ENCODE measurements at places on chromosomes 4 and X. TPM values are rescaled to one million over a fixed set of nuclear protein-coding genes. Genes with fewer than 3 reads are reported as not detected.
A peak's percentile ranks its signal among the peaks of the same experiment; 100 is the strongest.

GRCh38 chr4:76518241-76518640 is 83.2 kb downstream of the SHROOM3 start:
- H3K27me3 ChIP-seq: no peaks in the 10 kb centered on the region
- no peaks in the 10 kb centered on the region for H3K36me3 ChIP-seq
- no peak for DNase-seq
- H3K4me1 ChIP-seq: no peaks in the 10 kb centered on the region

GRCh38 chr4:172104539-172104938 is 291.3 kb downstream of the GALNTL6 start:
- no peaks in the 10 kb centered on the region for H3K27me3 ChIP-seq
- no peaks in the 10 kb centered on the region for H3K4me1 ChIP-seq
- H3K27ac ChIP-seq: no peak overlapping the region
- H3K4me3 ChIP-seq: no peak overlapping the region

- H3K4me1 ChIP-seq: peaks cover 15% of the 10 kb centered on the region
- H3K4me3 ChIP-seq: no peak overlapping the region
- no peaks in the 10 kb centered on the region for H3K36me3 ChIP-seq
- no peak for DNase-seq
Observed at GRCh38 chr4:169189372-169189771, 81.4 kb downstream of the SH3RF1 start.

- no peak for DNase-seq
- no peaks in the 10 kb centered on the region for H3K27me3 ChIP-seq
- H3K4me1 ChIP-seq: no peaks in the 10 kb centered on the region
- H3K4me3 ChIP-seq: no peak overlapping the region
- no peak overlapping the region for H3K27ac ChIP-seq
- no peaks in the 10 kb centered on the region for H3K36me3 ChIP-seq
Observed at GRCh38 chr4:144634978-144635747, 10.8 kb upstream of the HHIP start.

DNA sequence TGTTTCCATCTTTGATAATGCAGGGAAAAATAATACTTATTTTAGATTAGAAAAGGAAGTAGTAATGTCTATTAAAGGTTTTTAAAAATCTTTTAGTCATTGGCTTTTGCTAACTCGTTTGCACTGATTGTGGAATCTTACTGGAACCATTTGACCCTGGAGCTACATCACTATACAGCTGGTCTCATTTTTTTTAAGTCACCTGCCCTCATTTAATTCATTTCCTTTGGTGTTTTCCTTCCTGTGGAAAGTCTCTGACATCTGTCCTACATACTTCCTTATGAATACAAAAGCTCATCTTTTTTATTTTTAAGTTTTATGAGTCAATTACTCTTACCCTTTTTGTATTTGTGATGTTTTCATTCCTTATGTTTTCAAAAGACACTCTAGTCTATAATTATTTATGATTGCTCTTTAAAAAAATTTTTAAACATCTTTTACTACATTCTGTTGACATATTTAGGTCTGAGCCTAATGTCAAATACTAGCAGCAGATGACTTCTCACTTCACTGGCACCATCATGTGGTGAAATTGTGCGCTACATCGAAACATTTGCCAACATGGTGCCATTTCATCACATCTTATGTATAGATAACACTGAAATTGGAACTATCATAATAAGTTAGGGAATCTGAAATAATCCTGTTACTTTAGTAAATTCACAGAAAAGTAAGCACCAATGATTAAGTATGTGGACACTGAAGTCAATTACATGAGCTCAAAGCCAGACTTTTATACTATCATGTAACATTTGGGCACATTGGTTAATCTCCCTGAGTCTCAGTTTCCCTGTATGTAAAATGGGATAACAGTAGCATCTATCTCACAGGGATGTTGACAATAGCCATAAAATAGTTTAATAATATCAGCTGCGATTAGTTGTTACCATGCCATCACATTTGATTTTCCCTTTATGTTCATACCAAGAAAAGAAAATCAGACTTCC is 9.4 kb upstream of the MMAA start:
- H3K4me3 ChIP-seq: no peak overlapping the region
- H3K27ac ChIP-seq: no peak overlapping the region
- no peaks in the 10 kb centered on the region for H3K27me3 ChIP-seq

- no peaks in the 10 kb centered on the region for H3K36me3 ChIP-seq
- no peak for DNase-seq
- no peak overlapping the region for H3K4me3 ChIP-seq
- no peak overlapping the region for H3K27ac ChIP-seq
Observed at GRCh38 chrX:40385682-40386081, 195.1 kb upstream of the ATP6AP2 start.

GRCh38 chrX:49040376-49040955 is 2.7 kb downstream of the TFE3 start:
- peaks cover 4% of the 10 kb centered on the region for H3K4me1 ChIP-seq
- no peaks in the 10 kb centered on the region for H3K27me3 ChIP-seq
- peak overlapping the region; percentile 54 for H3K27ac ChIP-seq

- no peak overlapping the region for H3K4me3 ChIP-seq
Observed at GRCh38 chrX:44225667-44226066, 117.8 kb downstream of the EFHC2 start.

DNA sequence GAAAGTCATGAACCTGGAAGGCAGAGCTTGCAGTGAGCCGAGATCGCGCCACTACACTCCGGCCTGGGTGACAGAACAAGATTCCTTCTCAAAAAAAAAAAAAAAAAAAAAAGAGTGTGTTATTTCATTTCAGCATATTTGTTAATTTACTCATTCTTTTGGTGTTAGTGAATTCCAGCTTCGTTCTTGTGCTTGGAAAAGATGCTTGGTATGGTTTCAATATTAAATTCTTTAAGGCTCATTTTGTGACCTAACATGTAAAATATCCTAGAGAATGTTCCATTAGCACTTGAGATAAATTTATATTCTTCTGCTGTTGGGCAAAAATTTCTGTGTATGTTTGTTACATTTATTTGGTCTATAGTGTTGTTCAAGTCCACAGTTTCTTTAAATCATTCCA is 66.8 kb downstream of the SPIN3 start:
- H3K27ac ChIP-seq: no peak overlapping the region
- peaks cover 4% of the 10 kb centered on the region for H3K27me3 ChIP-seq
- no peak overlapping the region for H3K4me3 ChIP-seq
- no peaks in the 10 kb centered on the region for H3K4me1 ChIP-seq
- DNase-seq: no peak

- H3K27ac ChIP-seq: no peak overlapping the region
- H3K4me1 ChIP-seq: no peaks in the 10 kb centered on the region
- H3K4me3 ChIP-seq: no peak overlapping the region
- H3K36me3 ChIP-seq: no peaks in the 10 kb centered on the region
- no peak for DNase-seq
- no peaks in the 10 kb centered on the region for H3K27me3 ChIP-seq
Observed at GRCh38 chrX:132594129-132594528, 105.3 kb upstream of the MBNL3 start.

DNA sequence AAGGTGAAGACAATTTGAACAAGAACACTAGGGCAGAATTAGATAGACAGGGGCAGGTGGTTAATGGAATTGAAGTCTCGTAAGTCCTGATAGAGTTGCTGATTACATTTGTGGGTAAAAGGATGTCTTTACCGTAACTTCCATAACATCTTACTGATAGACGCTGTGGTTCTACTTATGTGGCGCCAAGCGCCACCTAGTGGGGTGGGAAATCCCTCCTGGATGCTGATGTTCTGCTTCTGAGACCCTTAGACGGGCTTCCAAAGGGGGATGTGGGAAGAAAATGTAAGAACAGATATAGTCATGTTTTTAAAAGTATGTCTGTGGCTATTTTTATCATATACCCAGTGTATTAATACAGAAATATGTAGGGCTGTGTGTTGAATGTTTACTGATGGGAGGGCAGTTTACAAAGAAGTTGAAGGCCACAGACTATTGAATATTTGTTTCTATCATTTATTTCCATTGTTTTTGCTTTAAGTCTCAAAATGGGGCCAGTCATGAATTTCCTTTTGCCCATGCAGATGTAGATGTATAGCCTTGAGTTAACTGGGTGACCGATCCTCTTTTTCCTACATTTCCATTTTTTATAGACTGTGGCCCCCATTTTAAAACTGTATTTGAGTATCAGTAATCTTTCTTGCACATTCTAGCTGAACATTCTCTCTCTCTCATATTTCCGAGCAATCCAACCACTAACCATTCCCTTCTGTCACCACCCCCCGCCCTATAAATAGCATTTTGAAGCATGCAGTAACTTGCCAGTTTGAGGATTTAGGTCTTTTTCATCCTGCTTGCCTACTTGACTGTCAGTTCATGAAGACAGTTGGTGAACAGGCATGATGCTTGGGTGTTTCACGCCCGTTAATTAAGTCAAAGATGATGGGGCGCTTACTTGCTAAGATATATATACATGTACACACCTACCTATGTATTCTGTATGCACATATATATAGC is 12.1 kb upstream of the TLR8 start:
- H3K36me3 ChIP-seq: no peaks in the 10 kb centered on the region
- H3K27ac ChIP-seq: no peak overlapping the region
- no peak for DNase-seq
- H3K4me1 ChIP-seq: no peaks in the 10 kb centered on the region
- no peaks in the 10 kb centered on the region for H3K27me3 ChIP-seq

- H3K4me3 ChIP-seq: no peak overlapping the region
- H3K36me3 ChIP-seq: no peaks in the 10 kb centered on the region
- no peak overlapping the region for H3K27ac ChIP-seq
- no peaks in the 10 kb centered on the region for H3K4me1 ChIP-seq
- H3K27me3 ChIP-seq: no peaks in the 10 kb centered on the region
Observed at GRCh38 chr4:68176500-68176899, 46.8 kb upstream of the TMPRSS11F start.

DNA sequence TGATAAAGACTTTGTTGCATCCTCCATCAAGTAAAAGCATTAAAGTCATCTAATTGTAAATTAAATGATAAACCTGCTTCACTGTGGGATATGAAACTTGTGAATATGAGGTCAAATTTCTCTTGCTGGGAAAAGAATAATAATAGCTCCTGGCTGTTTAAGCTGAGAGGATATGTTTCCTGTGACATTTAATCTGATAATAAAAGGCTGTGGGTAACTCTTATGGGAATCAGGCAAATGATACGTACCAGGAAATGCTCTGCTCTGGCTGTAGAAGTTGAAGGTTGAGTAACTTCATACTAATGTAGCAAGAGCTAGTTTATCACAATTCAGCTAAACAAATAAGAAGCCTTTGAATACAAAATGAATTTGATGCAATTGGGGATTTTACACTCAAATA is 574.6 kb downstream of the RAPGEF2 start:
- DNase-seq: no peak
- H3K4me3 ChIP-seq: no peak overlapping the region
- H3K4me1 ChIP-seq: peaks cover 4% of the 10 kb centered on the region
- no peak overlapping the region for H3K27ac ChIP-seq
- H3K27me3 ChIP-seq: no peaks in the 10 kb centered on the region

DNA sequence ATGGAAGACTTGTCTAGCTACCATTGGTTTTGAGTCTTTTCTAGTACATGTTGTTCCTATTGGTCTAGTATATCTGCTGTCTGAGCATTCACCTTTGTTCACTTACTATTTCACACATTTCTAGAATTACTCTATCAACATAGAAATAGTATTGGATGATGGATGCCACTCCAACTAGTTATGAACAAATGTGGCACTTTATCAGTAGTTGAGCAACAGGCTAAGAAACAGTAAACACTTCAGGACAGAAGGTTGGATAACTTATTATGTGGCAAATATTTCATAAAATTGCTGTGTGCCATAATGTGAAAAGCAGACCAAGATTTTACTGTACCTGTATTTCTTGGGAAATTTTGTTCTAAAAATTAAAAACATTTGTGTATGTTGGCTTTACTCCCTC is 42.4 kb upstream of the GLRA3 start:
- DNase-seq: no peak
- no peaks in the 10 kb centered on the region for H3K36me3 ChIP-seq
- no peak overlapping the region for H3K4me3 ChIP-seq
- H3K27me3 ChIP-seq: no peaks in the 10 kb centered on the region
- no peak overlapping the region for H3K27ac ChIP-seq
- H3K4me1 ChIP-seq: no peaks in the 10 kb centered on the region

DNA sequence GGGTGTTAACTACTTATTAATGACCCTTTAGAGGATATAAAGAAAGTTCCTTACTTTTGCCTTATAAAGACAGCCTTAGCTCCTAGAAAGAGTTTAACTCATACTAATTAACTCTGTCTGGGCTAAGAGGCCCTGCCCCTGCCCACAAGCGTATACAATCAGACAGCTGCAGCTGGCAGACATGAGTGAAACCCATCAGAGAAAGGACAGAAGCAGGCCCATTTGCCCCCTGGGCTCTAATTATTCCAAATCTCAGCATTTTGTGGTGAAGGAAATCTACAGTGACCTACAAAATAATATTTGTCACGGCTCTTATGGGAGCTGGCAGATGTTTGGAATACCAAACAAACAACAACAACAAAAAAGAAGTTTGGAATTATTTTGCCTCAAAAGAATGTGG is 71.8 kb downstream of the CHRDL1 start:
- H3K4me3 ChIP-seq: no peak overlapping the region
- no peaks in the 10 kb centered on the region for H3K4me1 ChIP-seq
- H3K27me3 ChIP-seq: no peaks in the 10 kb centered on the region
- DNase-seq: no peak
- H3K36me3 ChIP-seq: no peaks in the 10 kb centered on the region

- no peak overlapping the region for H3K4me3 ChIP-seq
- no peak for DNase-seq
- no peaks in the 10 kb centered on the region for H3K4me1 ChIP-seq
- H3K36me3 ChIP-seq: no peaks in the 10 kb centered on the region
- H3K27me3 ChIP-seq: no peaks in the 10 kb centered on the region
Observed at GRCh38 chr4:15744016-15744545, 34.0 kb upstream of the CD38 start.

DNA sequence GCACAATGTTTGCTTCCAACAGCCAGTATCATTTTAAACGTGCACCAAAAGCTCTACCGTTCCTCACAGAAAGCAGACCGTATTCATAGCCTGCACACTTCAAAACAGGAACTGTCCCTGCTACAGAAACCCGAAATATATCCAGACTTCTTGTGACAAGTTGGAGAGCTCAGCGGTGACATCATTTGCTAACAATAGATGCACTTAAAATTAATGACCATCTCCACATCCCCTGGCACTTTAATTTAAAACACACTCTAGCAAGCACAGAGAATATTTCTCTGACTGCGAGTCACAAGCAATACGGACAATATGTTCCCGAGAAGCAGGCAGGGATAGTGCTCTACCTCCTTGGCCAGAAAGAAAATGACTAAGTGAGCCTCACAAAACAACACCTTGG is 2.5 kb downstream of the NYX start:
- H3K27me3 ChIP-seq: no peaks in the 10 kb centered on the region
- H3K4me3 ChIP-seq: no peak overlapping the region
- no peaks in the 10 kb centered on the region for H3K36me3 ChIP-seq
- no peak for DNase-seq

GRCh38 chrX:41300758-41301437 is 33.1 kb upstream of the DDX3X start:
- no peaks in the 10 kb centered on the region for H3K4me1 ChIP-seq
- no peaks in the 10 kb centered on the region for H3K36me3 ChIP-seq
- no peak overlapping the region for H3K27ac ChIP-seq
- no peak overlapping the region for H3K4me3 ChIP-seq

The SPATA4 gene
- not detected for polyA plus RNA-seq

The TLR10 gene
- 0.12 TPM for polyA plus RNA-seq
